ENCODE measurements at places on chromosomes 12 and 14. TPM values are rescaled to one million over a fixed set of nuclear protein-coding genes. Genes with fewer than 3 reads are reported as not detected.
A peak's percentile ranks its signal among the peaks of the same experiment; 100 is the strongest.

DNA sequence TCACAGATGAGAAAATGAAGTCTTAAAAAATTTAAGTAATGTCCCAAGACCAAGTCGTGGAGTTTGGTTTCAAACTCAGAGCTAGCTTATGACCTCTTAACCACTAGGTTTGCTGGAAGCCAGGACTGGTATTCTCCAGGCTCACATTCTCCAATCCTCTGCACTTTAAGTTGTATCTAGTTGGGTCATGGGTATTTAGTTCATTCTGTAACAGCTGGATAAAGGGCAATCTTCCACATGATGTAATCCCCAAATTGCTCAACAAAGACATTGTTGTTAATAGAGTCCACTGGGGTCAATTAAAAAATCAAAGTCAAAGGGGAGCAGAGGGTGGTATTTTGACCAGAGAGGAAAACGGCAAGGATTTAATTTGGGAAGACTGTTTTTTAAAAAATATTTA, 17.8 kb upstream of the GAS2L3 start:
- no peak for DNase-seq

- DNase-seq = peak; percentile 55
Observed at GRCh38 chr12:69732088-69732487, 6.6 kb upstream of the RAB3IP start.

DNA sequence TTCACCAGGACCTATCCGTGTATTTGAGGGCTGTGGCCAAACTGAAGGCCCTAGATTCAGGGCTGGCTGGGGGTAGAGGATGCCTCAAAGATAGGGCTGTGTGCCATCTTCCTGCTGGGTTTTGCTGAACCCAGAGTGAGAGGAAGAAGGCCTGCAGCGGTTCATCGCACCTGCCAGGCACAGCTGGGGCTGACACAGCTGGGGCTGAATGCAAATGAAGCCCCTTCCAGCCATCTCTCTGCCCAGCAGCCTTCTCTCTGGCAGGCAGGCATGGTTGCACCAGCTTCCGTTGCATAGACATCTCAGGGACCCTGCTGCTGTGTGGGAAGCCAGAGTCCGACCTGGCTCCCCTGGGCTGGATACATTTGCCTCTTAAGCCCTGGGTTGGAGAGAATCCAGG, 152.4 kb downstream of the TSPAN9 start:
- DNase-seq = no peak

- DNase-seq = peak; percentile 86
Observed at GRCh38 chr12:75666126-75666938, 154.9 kb upstream of the KRR1 start.

Gene MAX
- 115 TPM for total RNA-seq

Gene NKX2-1
- not detected for total RNA-seq

Gene TSPAN19
- total RNA-seq = not detected
